AG09319 (cell line): ENCODE measurements at places on chromosomes 3 and 15.

GRCh38 chr3:152053866-152054265, 180.4 kb downstream of the SUCNR1 start:
- DNase-seq, result no peak

GRCh38 chr3:159919873-159920272, 68.8 kb upstream of the IL12A start:
- DNase-seq, result no peak

- DNase-seq, result no peak
Measured at GRCh38 chr3:171749124-171749523, 61.2 kb downstream of the PLD1 start.

DNA sequence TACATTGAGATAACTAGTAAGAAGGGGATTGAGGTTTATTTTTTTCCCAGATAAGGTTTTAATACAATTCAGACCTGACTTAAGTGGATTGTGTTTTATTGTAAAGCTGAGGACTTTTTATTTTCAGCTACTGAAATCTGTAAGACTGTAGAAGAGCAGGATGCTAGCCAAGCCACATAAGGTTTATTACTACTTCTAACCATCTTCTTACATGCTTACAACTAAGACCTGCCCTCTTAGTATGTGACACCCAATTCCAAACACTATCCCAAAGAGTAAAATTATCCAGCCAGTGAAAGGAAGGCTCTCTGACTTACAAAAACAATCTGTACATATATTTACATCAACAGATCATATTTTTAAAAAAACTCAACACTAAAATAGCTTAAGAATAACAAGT, 564.5 kb upstream of the NAALADL2 start:
- no peak for DNase-seq

GRCh38 chr3:175005193-175005592, 146.1 kb downstream of the NAALADL2 start:
- DNase-seq, result no peak

- DNase-seq, result no peak
Measured at GRCh38 chr3:45508483-45509037, 86.0 kb upstream of the LIMD1 start.

DNA sequence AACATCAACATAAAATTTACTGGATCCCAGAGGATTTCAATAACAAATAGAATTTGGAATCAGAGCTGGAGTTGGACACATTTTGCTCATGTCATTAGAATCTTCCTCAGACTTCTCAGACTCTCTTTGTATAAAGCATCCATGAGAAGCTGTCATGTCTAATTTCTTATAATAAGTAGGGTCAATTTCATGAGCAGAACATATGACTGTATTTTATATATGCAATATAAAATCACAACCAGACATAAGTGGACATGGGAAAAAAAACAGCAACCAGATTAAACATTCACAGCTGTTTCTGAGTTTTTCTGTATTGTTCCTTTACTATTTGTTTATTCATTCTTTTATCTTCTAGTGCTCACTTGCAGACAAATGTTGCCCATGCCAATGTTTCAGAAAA, 325.5 kb downstream of the RBMS3 start:
- no peak for DNase-seq
